ENCODE measurements at places on chromosomes 16 and 17. TPM values are rescaled to one million over a fixed set of nuclear protein-coding genes. Genes with fewer than 3 reads are reported as not detected.

IGF2BP1 gene
- 5.6 TPM for polyA plus RNA-seq

STAC2 gene
- not detected for polyA plus RNA-seq

GRCh38 chr16:69293401-69293800 is 17.7 kb upstream of the VPS4A start:
- DNase-seq, result no peak

DNA sequence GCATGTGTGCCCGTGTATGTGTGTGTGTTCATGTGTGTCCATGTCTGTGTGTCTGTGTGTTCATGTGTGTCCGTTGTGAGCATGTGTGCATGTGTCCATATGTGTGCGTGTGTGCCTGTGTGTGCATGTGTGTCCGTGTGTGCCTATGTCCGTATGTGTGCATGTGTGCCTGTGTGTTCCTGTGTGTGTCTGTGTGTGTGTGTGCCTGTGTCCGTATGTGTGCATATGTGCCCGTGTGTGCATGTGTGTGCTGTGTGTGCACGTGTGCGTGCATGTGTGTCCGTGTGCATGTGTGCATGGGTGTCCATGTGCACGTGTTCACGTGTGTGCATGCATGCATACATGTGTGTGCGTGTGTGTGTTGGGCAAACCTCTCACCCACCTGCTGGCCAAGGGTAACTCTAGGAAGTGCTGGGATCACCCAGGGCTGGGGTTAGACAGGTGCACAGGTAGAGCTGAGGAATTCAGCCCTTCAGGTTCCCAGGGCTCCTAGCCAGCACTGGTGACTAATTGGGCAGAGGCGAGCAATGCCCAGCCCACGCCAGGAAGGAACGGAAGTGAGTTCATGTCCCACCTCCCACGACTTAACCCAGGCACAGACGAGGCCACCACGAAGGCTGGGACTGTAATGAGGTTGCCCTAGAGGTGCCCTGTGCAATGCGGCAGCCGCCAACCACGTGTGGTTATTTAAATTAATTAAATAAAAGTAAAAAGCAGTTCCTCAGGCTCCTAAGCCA is 8.2 kb upstream of the CSNK1D start:
- peak; percentile 56 for DNase-seq

GRCh38 chr16:72657791-72658190 is 390.1 kb downstream of the ZFHX3 start:
- no peak for DNase-seq

DNA sequence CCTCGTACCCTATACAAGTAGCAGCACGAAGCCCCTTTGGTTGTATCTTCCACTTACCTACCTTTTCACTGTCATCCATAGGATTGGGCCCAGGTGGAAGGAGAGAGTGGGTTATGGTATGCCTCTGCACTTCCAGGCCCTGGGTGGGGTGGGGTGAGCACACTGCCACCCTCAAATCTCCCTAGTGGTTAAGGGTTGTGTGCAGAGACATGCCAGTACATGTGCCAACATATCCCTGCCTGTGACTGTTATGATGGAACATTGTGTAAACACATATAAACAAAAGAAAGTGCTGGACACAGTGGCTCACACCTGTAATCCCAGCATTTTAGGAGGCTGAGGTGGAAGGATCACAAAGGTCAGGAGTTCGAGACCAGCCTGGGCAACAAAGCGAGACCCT is 11.1 kb downstream of the HROB start:
- no peak for DNase-seq

- DNase-seq, result no peak
Measured at GRCh38 chr16:63982110-63982509, 1139.8 kb downstream of the CDH11 start.
